PC-9 (cell line): ENCODE measurements at places on chromosomes 2 and 18.

GRCh38 chr2:9773903-9774239 lies 69.4 kb upstream of the TAF1B start:
- no peak for DNase-seq

DNA sequence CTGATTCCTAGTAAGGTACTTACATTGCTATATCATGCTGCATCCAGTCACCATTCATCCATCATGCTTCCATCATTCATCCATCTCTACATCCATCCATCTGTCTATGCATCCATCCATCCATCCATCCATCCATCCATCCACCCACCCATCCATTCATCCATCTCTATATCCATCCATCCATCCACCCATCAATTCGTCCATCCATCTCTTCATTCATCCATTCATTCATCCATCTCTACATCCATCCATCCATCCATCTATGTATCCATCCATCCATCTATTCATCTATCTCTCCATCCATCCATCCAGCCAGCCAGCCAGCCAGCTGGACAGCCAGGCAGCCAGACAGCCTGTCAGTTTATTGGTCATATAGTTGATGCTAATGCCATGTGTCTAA lies 20.7 kb downstream of the PRKCE start:
- no peak for DNase-seq

- no peak for DNase-seq
These were observed 22.8 kb downstream of the ASAP2 start for GRCh38 chr2:9229470-9229820.

- DNase-seq = peak; percentile 2
These were observed 31.8 kb downstream of the SERPINB5 start for GRCh38 chr18:63508596-63508995.

- DNase-seq = no peak
These were observed 625 bp downstream of the LYPD6 start for GRCh38 chr2:149331023-149331400.

- no peak for DNase-seq
These were observed 378.4 kb upstream of the NRXN1 start for GRCh38 chr2:51410331-51410730.

DNA sequence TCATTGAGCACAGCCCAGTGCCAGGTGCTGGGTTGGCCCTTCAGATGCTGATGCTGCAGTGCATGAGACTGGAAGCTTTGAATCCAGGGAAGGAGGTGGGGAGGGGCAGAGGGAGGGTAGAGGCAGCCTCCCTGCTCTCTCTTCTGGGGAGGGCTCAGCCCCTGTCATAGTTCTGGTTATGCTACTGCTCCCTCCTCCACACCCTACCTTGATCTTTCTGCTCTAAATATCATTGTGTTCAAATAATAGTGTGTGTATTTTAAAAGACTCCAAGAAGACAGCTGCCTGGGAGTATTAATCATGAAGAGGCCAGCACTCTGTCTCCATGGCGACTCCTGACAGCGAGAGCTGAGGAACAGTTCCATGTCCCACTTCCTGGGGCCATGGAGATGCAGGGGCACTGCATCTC lies 3.8 kb upstream of the EGR4 start:
- no peak for DNase-seq

DNA sequence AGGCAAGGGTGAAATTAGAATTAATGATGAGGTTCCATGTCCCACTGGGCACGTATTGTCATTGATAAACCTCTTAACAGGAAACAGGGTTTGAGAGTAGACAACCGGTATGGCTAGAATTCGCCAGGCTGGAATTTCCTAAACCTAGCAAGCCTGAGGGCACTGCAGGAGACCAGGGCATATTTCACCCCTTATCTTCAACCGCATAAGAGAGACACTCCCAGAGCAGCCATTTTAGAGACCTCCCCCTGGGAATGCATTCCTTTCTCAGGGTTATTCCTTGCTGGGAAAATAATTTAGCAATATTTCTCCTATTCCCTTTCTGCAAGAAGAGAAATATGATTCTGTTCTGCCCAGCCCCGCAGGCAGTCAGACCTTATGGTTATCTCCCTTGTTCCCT lies 334.6 kb upstream of the LYPD1 start:
- DNase-seq = no peak

DNA sequence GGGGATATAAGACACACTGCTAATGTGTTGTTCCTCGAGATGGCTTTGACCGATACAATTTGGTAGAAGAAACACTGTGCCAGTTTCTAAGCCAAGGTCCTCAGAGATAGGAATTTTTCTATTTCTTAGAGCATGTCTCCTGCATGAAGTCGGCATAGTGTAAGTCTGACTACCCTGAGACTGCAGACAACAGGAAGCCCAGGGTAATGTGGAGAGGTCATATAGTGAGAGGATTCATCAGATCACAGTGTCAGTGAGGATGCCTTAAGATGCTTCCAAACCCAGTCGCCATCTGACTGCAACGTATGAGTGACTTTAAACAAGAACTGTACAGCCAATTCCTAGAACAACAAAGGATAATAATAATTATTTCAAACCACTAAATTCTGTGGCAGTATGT lies 818.3 kb upstream of the GYPC start:
- DNase-seq = no peak

DNA sequence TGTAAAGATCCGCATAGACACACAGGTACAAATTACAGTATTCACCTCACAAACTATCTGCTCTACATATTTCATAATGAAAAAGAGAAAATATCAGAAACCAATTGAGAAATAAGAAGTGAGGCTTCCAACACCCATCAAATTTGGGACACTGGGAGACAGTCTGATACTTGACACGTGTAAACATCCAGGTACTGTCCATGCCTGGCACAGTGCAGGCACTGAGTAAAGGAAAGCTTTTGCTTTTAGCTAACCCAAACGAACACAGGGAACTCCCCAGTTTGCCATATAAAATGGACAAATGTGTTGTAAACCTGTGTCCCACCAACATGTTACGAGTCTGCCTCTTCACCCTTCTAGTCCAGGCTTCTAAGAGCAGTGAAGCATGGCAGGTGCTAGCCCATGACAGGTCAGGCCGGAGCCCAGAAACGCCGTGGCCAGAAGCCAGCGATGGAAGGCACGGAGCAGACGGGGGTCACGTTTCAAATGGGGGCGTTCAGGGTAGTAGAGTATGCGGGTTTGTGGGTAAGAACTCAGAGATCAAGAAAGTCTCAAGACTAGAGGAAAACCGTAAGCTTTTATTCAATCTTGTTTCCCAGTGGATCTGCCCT lies 27.0 kb downstream of the CDH2 start:
- no peak for DNase-seq
